ENCODE measurements at places on chromosomes 5 and 9.

- DNase-seq: no peak
These were observed 107.6 kb upstream of the MPDZ start for GRCh38 chr9:13386935-13387733.

GRCh38 chr5:5386329-5386728 is 36.1 kb upstream of the ICE1 start:
- no peak for DNase-seq

- DNase-seq: no peak
These were observed 1.4 kb downstream of the NR3C1 start for GRCh38 chr5:143402017-143402552.

- DNase-seq: no peak
These were observed 35.0 kb downstream of the ACTBL2 start for GRCh38 chr5:57447658-57448057.

DNA sequence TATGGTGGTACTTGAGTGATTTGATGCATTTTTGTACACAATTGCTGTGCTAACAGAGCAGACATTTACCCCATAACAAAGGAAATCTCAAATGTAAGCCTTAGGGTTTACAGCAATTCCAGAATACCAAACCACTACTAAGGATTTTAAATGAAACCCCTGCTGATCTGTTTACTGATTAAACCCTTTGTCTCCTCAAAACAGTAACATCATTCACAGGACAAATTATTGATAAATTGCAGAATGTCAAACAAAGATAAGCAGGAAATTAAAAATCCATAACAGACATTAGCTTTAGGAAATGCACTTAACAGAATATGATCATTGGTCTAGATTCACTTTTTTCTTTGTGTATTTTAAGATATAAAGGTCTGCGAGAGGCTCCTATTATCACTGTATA is 1016.4 kb upstream of the DMAC1 start:
- no peak for DNase-seq

- no peak for DNase-seq
These were observed 116.0 kb downstream of the MLLT3 start for GRCh38 chr9:20506099-20506900.

GRCh38 chr9:129319076-129319937 is 141.2 kb upstream of the IER5L start:
- peak; percentile 13 for DNase-seq

- no peak for DNase-seq
These were observed 43.1 kb downstream of the TNFAIP8 start for GRCh38 chr5:119398727-119399466.

All from CD4-positive, alpha-beta T cell (primary cell).